ENCODE measurements at places on chromosomes 4 and X. TPM values are rescaled to one million over a fixed set of nuclear protein-coding genes. Genes with fewer than 3 reads are reported as not detected.

DNA sequence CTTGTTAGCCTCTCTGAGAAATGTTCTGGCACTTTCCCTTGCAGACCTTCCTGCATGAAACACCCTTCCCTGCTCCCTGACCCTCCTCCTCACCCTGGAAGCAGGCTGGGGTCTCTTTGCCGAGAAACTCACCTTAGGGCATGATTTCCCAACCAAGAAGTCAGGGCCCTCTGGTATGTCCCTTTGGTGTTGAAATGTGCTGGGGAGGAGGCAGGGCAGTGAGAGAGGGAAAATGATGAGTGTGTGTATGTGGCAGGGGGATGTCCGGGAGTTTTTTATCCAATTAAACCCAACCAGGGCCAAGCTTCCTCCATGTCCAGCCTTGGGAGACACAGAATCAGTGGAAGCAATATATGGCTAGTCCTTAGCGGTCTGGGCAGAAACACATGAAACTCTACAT, 5.1 kb downstream of the ELF4 start:
- DNase-seq, result no peak
- no peak overlapping the region for H3K4me3 ChIP-seq
- peaks cover 3% of the 10 kb centered on the region for H3K36me3 ChIP-seq
- H3K27me3 ChIP-seq, result no peaks in the 10 kb centered on the region
- H3K4me1 ChIP-seq, result peaks cover 63% of the 10 kb centered on the region
- peak overlapping the region; percentile 40 for H3K27ac ChIP-seq

DNA sequence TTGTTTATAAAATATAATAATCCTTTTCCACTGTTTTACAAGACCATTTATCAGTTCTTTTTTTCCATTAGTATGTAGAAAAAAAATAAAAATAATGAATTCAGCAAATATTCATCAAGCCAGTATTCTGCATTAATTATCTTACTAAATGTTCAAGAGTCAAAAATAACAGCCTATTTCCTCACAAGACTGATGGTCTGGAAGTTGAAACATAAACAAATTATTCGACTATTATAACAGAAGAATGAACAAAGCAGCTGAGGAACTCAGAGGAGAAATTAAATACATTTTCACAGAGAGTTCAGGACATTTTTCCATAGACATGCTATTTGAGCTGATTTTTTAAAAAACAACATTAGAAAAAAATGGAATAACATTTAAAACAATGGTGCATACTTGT, 2594.8 kb downstream of the ARAP2 start:
- H3K36me3 ChIP-seq, result no peaks in the 10 kb centered on the region
- H3K4me3 ChIP-seq, result no peak overlapping the region
- no peak for DNase-seq
- H3K4me1 ChIP-seq, result no peaks in the 10 kb centered on the region
- H3K27ac ChIP-seq, result no peak overlapping the region

DNA sequence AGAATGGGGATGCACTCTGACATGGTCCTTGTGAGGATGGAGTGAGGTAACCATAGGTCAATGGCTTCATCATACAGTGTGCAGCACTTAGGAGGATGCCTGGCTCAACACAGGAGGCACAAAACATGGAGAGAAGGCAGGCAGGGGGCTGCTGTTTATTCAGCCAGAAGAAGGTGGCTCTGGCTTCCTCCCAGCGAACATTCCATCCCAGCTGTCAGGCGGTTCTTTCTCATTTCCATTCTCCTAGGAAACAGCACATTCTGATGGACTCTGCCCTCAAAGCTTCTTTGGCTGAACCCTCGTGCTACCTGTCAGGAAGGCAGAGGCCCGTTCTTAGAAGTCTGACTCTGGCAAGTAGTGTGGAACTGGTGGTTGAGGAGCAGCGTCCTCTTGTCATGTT, 18.6 kb downstream of the STK32B start:
- H3K4me1 ChIP-seq, result no peaks in the 10 kb centered on the region
- H3K27ac ChIP-seq, result no peak overlapping the region
- no peaks in the 10 kb centered on the region for H3K36me3 ChIP-seq

Gene GLRA2
- not detected for total RNA-seq
